ENCODE measurements at places on chromosomes 7 and 10.

DNA sequence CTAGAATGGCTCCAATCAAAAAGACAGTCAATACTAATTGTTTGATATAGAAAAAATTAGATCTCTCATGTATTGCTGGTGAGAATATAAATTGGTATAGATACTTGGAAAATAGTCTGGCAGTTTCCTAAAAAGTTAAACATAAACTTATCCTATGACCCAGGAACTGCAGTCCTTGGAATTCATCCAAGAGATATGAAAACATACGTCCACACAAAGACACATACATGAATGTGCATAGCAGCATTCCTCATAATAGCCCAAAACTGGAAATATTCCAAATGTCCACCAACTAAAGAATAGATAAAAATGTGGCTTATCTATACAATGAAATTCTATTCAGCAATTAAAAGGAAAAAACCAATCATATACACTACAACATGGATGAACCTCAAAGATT lies 128.4 kb downstream of the ZFAND4 start:
- DNase-seq, result no peak

DNA sequence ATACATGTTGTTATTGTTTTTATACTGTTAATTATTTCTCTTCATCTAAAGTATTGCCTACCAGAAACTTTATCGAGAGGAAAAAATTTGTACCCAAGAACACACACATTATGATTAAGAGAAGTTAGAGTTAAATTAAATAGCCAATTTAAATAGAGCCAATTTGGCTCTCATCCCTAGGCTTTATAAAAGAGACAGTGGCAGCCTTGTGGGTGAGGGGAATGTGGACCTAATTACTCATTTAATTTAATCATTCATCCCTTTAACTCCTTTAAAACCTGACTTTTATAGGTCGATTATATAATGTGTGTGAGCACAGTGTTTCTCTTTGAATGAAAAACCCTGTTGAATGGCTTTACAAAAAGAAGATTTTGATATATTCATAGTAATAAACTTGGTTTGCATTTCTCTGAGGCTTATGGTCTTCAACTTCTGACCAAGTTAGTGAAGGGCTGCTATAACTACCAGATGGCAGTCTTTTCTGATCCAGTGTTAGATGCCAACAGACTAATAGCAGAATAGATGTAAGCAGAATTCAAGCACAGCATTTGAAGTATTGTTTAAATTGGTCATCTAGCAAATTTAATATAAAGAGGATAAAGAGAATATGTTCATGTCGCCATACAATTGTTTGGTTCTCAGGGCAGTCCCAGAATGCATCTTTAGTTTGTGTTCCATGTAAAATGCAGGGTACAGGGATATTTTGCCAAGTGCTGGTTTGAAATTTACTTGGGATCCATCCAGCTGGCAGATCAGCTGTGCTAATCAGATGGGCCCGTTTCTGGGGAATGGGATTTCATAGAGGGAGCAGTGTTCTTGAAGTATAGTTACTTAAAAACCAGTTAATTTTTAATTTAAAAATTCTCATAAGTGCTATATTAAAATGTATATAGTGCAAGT lies 25.3 kb downstream of the ADD3 start:
- peak; percentile 32 for DNase-seq

GRCh38 chr7:151540146-151540545 lies 20.5 kb upstream of the RHEB start:
- DNase-seq, result no peak

GRCh38 chr7:105685161-105685560 lies 103.9 kb upstream of the EFCAB10 start:
- DNase-seq, result no peak

GRCh38 chr10:118922226-118922625 lies 107.3 kb upstream of the NANOS1 start:
- no peak for DNase-seq

- no peak for DNase-seq
Observed at GRCh38 chr10:97550336-97551149, 22.0 kb upstream of the ANKRD2 start.

GRCh38 chr7:157495177-157495553 lies 158.4 kb downstream of the DNAJB6 start:
- DNase-seq, result no peak

DNA sequence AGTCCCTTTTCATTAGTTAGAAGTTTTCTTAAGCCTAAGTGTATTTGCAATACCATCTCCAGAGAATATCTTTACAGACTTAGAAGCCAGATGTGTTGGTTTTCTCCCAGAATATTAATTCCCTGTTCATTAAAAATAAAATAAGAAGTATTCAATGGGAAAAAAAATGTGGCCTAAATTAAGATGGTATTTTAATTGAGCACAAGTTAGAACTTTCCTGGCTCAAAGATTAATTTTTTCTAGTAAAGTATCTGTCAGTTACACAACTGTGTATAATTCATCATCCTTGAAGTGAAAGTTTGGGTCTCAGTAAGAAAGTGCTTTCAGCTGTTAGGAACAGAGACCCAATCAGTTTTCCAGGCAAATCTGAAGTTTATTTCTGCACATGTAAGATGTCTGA lies 1179.5 kb upstream of the C7orf33 start:
- no peak for DNase-seq

DNA sequence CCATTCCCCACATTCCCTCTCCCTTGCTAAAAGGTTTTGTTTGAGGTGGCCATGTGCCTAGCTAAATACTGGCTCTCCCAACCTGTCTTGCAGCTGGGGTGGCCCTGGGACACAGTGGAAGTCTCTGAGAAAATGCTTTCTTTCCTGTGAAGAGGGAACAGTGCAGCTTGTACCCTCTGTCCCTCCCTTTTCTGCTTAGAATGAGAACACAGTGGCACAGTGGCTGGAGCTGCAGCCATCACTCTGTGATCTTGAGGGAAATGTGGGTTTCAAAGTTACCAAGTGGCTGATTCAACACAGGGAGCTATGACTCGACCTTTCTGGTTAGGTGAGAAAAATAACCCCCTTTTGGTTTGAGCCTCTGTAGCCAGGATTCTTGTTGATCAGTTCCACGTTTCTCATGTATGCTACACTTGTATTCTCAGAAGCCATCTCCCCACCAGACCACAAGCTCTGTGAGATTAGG lies 62.7 kb upstream of the CARD11 start:
- DNase-seq, result no peak

DNA sequence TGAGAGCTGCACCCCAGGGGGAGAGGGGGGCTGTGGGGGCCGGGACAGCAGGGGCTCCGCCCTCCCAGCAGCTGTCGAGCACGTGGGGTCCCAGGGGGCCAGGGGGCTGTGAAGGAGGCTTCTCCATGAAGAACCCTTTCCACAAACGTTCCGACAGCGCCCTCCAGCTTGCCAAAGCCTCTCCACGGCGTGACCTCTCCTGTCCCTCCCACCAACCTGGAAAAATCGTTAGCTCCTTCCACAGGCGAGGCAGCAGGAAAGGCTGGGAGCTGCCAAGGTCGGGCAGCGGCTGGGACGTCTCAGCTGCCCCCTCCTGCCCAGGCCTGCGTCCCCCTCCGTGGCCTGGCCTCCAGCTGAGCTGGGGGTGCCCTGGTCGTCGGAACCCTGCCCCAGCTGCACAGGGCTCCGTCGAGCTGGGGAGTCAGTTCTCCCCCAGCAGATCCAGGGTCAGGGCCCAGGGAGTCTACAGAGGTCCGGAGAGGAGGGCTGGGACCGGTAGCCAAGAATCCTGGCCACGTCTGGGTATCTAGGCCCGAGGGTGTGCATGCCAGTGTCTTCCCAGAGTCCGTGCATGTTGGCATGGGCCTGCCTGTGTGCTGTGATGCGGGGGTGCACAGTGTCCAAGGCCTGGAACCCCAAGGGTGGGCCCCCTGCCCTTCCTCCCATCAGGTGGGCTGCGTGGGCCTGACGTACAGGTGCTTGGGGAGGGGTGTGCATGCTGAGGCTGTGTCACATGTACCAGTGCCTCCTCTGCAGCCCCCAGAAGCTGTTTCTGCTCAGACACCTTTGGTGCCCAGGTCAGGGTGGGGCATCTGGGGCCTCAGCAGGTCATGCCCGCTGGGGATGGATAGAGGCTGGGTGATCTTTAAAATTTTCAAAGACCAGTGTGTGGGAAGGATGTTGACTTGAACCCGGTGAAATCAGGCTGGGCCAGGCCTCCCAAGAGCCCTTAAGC lies 66.5 kb downstream of the UNCX start:
- DNase-seq, result no peak

DNA sequence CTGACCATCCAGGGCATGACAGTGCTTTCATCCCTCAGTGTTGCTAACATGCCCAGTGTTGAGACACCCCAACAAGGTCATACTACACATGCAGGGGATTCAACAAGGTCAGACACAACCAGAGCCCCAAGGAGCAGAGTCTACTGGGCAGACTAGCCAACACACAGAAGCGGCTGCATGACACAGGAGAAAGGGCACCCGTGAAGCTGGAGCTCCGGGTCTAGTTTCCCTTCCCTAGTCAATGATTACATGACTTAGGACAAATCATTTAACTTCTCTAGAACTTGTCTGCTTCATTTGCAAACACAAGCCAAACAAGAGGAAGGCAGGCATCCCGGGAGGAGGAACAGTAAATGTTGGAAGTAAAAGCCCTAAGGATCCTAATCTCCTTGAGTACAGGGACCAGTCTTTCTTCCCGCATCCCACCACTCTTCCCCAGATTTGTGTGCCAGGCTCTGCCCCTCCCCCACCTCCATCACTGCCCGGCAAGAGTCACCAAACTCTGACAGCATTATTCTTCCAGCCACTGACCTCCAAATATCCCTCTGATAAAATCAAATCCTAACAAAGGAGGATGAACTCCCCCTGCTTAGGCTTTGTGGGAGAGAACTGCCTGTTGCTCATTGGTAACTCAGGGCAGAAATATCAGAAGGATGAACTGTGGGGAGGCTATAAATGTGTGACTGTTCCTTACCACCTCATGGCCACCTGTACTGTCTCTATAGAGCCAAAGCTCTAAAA lies 104.3 kb downstream of the KCNMA1 start:
- no peak for DNase-seq

GRCh38 chr7:156490021-156490800 lies 150.4 kb upstream of the RNF32 start:
- no peak for DNase-seq

- DNase-seq, result peak; percentile 7
Observed at GRCh38 chr10:3192856-3193635, 20.5 kb upstream of the PITRM1 start.

DNA sequence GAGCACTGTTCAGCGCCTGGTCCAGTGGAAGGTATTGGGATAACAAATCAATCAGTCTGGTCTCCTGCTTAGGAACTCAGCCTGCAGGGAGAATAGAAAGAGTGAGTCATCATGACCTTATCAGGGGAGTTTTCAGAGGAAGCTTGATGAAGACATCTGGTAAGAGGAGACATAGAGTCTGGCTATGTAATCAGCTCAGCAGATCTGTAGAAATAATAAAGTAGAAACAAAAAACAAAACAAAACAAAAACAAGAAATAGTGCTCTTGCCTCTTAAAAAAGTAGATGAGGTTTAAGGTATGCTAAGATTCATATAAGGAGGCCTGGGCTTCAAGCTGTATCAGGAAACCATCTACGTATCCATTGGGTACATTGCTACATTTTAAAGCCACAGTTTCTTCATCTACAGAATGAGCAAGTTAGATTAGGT lies 14.4 kb downstream of the TAS2R41 start:
- no peak for DNase-seq

GRCh38 chr7:1597066-1597760 lies 27.4 kb upstream of the PSMG3 start:
- DNase-seq, result no peak

GRCh38 chr10:43735907-43736306 lies 87.2 kb upstream of the ZNF32 start:
- DNase-seq, result no peak

GRCh38 chr10:95741807-95742467 lies 14.0 kb upstream of the ENTPD1 start:
- DNase-seq, result no peak

DNA sequence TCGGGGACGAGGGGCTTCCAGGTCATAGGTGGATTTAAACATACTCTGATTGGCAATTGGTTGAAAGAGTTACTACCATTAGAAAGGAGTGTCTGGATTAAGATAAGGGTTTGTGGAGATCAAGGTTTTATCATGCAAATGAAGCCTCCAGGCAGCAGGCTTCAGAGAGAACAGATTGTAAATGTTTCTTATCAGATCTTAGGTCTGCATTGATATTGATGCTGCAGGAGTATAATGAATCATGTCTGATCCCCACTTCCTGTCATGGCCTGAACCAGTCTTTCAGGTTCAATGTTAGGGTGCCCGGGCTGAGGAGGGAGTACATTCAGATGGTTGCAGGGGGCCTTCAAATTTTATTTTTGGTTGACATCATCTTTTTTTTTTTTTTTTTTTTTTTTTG lies 51.4 kb downstream of the SH3PXD2A start:
- DNase-seq, result no peak

- no peak for DNase-seq
Observed at GRCh38 chr7:2777898-2778535, 66.1 kb downstream of the GNA12 start.

DNA sequence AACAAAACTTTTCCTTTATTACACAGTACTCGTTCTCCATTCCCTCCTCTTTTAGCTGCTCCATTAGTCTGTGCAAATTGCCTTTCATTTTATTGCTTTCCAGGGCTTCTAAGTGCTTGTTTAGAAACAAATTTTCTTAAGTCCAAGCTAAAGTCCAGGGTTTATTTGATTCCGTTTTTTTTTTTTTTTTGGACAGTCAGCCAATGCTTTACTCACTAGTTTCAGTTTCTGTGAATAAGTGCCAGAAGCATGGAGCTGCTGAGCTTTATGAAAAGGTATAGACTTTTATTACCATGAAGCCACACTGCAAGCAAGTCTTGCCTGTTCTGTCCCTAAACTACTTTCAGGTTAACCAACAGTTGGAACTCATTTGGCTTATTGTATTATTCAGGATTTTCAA lies 455.0 kb downstream of the GFRA1 start:
- DNase-seq, result no peak

DNA sequence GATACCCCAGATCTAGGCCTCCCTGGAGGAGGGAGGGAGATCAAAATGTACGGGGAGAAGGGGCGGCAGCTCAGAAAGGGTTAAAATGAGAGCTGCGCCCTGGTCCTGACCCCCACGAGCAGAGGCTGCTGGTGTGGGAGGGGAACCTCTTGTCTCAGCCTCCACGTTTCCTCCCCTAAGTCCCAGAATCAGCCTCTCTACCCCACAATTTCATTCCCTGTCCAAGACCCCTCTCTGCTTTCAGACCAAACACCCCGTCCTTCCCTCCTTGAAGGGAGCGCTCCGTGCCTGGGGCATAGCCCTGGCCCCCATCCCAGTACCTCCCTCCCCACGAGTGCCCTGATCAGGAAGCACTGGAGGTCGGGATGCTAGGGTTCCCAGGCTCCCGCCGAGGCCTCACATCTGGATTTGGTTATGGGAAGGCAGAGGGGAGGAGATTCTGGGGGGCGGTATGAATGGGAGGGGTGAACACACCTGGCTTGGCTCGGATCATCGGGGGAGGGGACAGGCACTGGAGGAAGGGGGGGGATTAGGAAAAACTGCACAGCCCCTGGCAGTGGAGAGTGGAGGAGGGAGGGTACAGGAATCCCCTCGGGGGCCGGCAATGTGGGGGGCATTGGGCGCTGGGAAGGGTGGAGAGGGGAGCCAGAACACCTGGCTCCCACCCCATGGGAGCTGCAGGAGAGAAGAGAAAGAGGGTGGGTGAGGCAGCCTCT lies 2.7 kb downstream of the EPHB4 start:
- DNase-seq, result no peak

Data from caudate nucleus (tissue), 63 donors.